Activated CD4-positive, alpha-beta T cell treated with anti-CD3 and anti-CD28 coated beads for 4 hours (primary cell): ENCODE measurements at places on chromosomes 5 and 9.

GRCh38 chr9:127485995-127486394 lies 34.7 kb downstream of the LRSAM1 start:
- DNase-seq = no peak

GRCh38 chr9:110575945-110576344 lies 3.6 kb downstream of the SVEP1 start:
- no peak for DNase-seq

- DNase-seq = no peak
Measured at GRCh38 chr5:168348084-168348414, 56.6 kb downstream of the WWC1 start.

DNA sequence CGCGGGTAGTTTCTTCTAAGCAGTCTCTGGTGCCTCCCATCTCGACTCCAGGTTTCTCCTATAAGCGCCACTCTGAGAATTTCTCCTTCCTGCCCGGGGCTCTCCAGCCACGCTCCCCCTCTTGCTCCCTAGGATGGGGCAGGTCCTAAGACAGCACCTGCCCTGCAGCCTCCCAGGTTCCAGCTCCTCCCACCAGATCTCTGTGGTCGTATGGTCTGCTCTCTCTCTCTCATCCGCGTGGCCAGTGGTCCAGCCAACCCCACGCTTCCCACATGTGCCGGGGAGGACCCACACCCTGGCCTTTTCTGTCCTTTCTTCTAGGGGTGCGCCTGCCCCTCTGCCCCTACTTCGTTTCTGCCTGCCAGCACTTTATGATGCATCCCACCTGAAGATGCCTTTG lies 40.5 kb downstream of the MVB12B start:
- DNase-seq = no peak

- no peak for DNase-seq
Measured at GRCh38 chr5:101653996-101654395, 642.1 kb downstream of the SLCO4C1 start.
